ENCODE measurements at places on chromosomes 3 and 15. TPM values are rescaled to one million over a fixed set of nuclear protein-coding genes. Genes with fewer than 3 reads are reported as not detected.

The TTBK2 gene
- 13.0 TPM for total RNA-seq

The CMTM8 gene
- total RNA-seq, result 4.0 TPM

The LYZL4 gene
- total RNA-seq, result not detected

The THSD4 gene
- total RNA-seq, result 5.5 TPM

The RLBP1 gene
- not detected for total RNA-seq

The PARP15 gene
- total RNA-seq, result 0.18 TPM

The GOLGA6B gene
- total RNA-seq, result 0.33 TPM

The PLSCR5 gene
- not detected for total RNA-seq

The EPHA3 gene
- 0.59 TPM for total RNA-seq

The SOX2 gene
- total RNA-seq, result 316 TPM

The MASP1 gene
- 1.0 TPM for total RNA-seq

The CSTA gene
- total RNA-seq, result not detected

The NR1I2 gene
- total RNA-seq, result not detected

The STRIT1 gene
- not detected for total RNA-seq

The GPR171 gene
- not detected for total RNA-seq

The LSMEM2 gene
- 0.24 TPM for total RNA-seq

The ECE2 gene
- not detected for total RNA-seq

The RTP4 gene
- total RNA-seq, result not detected

The CLDN18 gene
- not detected for total RNA-seq

The RCN2 gene
- total RNA-seq, result 139 TPM

The ITPKA gene
- total RNA-seq, result 0.77 TPM

The IGSF10 gene
- 0.13 TPM for total RNA-seq

The ASB14 gene
- not detected for total RNA-seq

The CILP gene
- total RNA-seq, result 0.04 TPM

The TMCO5A gene
- total RNA-seq, result not detected

The NTRK3 gene
- total RNA-seq, result 2.4 TPM
